Umbilical cord (tissue), 2 donors: ENCODE measurements at places on chromosomes 16 and 17. TPM values are rescaled to one million over a fixed set of nuclear protein-coding genes. Genes with fewer than 3 reads are reported as not detected.
A peak's percentile ranks its signal among the peaks of the same experiment; 100 is the strongest.

DNA sequence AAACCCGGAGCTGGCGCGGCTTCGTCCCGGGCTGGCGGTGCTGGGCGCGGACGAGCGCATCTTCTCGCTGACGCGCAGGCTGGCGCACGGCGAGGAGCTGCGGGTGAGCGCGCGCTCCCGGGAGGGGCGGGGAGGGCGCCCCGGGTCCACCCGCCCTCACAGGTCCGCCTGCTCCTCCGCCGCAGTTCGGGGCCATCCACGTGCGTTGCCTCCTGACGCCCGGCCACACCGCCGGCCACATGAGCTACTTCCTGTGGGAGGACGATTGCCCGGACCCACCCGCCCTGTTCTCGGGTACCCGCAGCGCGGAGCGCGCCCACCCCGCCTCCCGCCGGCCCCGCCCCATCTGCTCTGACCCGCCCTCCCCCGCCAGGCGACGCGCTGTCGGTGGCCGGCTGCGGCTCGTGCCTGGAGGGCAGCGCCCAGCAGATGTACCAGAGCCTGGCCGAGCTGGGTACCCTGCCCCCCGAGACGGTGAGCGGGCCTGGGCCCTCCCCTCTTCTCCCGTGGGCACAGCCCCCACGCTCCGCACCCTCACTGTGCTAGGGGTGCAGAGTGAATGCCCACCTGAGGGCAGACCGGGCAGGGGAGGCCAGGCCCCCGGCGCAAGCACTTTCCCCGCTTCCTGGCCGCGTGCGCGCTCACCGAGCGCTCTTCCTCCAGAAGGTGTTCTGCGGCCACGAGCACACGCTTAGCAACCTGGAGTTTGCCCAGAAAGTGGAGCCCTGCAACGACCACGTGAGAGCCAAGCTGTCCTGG, 1.4 kb downstream of the HAGHL start:
- peak; percentile 50 for DNase-seq

DNA sequence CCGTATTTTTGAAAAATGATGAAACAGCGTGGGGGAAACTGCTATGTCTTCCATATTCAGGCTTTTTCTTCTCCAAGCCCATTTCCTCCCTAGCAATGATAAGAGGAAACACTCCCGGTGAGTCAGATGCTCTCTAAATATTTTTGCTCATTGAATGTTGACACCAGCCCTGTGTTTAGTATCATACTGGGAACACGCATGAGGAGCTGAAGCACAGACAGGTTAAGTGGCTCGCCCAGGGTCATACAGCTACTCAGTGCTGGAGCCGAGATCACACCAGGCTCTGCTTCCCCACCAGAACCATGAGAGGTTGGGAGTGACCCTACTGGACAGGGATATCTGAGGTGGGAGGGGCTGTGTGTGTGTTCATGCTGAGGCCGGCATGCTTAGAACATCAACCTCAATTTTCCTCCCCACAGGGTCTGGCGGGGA, 37.8 kb upstream of the ADGRG1 start:
- peak; percentile 61 for DNase-seq

DNA sequence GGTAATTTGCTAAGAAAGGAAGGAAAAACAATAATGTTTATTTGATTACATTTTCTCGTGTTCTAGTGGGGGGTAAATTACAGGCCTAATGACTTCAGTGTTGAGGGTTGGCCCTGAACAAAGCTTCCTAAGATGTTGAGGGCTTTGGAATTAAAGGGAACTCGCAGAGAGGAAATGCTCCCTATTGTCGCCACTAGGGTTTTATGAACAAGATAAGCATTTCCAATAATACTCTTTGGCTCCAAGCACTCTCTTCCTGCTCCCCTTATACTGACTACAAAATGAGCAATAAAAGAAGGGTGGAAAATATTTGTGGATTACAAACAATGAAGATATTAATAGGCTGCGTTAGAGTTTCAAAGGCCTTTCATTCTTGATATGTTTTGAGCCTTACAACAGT, 363.6 kb downstream of the HS3ST3B1 start:
- no peak for DNase-seq

The NPIPB12 gene
- 11.8 TPM for total RNA-seq

DNA sequence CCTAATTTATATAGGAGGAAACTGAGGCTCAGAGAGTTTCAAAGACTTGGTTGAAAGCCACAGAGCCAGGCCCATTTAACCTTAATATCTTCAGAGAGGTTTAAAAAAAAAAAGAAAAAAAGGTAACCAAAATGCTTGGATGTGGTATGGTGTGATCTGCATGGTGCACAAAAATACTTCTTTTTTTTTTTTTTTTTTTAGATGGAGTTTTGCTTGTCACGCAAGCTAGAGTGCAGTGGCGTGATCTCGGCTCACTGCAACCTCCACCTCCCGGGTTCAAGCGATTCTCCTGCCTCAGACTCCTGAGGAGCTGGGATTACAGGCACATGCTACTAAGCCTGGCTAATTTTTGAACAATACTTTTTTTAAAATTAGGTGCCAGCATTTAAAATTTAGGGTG, 101.8 kb downstream of the XYLT1 start:
- no peak for DNase-seq
